Chondrocyte (in vitro differentiated cells): ENCODE measurements at places on chromosomes 3 and 15. TPM values are rescaled to one million over a fixed set of nuclear protein-coding genes. Genes with fewer than 3 reads are reported as not detected.
A peak's percentile ranks its signal among the peaks of the same experiment; 100 is the strongest.

- no peaks in the 10 kb centered on the region for H3K27me3 ChIP-seq
- DNase-seq = no peak
- no peaks in the 10 kb centered on the region for H3K36me3 ChIP-seq
- peaks cover 20% of the 10 kb centered on the region for H3K4me1 ChIP-seq
- no peak within 1 kb of the TSS for H3K27ac ChIP-seq
Measured at GRCh38 chr3:50303013-50303815, at the start of gene HYAL1. Gene HYAL1, minus strand, starts transcription at chr3:50303574. Its CDS starts 618 bp downstream, at chr3:50302956.

GRCh38 chr3:27625864-27626263 is 96.3 kb downstream of the EOMES start:
- DNase-seq = no peak
- H3K27ac ChIP-seq = no peak overlapping the region
- H3K4me3 ChIP-seq = no peak overlapping the region
- H3K27me3 ChIP-seq = no peaks in the 10 kb centered on the region
- peaks cover 37% of the 10 kb centered on the region for H3K4me1 ChIP-seq

BTLA gene
- total RNA-seq = 0.42 TPM in 1 of 3 replicates, not detected in the others

GRCh38 chr3:70889162-70890019 is 577.0 kb upstream of the MDFIC2 start:
- no peak for DNase-seq
- no peak overlapping the region for H3K4me3 ChIP-seq
- H3K36me3 ChIP-seq = peaks cover 1% of the 10 kb centered on the region
- peaks cover 24% of the 10 kb centered on the region for H3K4me1 ChIP-seq

SLC2A2 gene
- not detected in 3 replicates for total RNA-seq

- peaks cover 43% of the 10 kb centered on the region for H3K4me1 ChIP-seq
- H3K4me3 ChIP-seq = no peak overlapping the region
- no peaks in the 10 kb centered on the region for H3K36me3 ChIP-seq
Measured at GRCh38 chr3:114552527-114552812, 258.6 kb downstream of the TIGIT start.

GRCh38 chr3:196124608-196125007 is 42.7 kb upstream of the TFRC start:
- H3K27ac ChIP-seq = no peak overlapping the region
- H3K4me3 ChIP-seq = no peak overlapping the region
- H3K27me3 ChIP-seq = no peaks in the 10 kb centered on the region
- no peak for DNase-seq
- H3K4me1 ChIP-seq = no peaks in the 10 kb centered on the region

AQP9 gene
- total RNA-seq = not detected in 3 replicates

- no peak overlapping the region for H3K4me3 ChIP-seq
- no peak for DNase-seq
- no peaks in the 10 kb centered on the region for H3K36me3 ChIP-seq
- peaks cover 13% of the 10 kb centered on the region for H3K4me1 ChIP-seq
Measured at GRCh38 chr15:80996247-80996646, 4.5 kb upstream of the TLNRD1 start.

- peak overlapping the region; percentile 81 for H3K27ac ChIP-seq
- no peaks in the 10 kb centered on the region for H3K27me3 ChIP-seq
- peaks cover 3% of the 10 kb centered on the region for H3K36me3 ChIP-seq
Measured at GRCh38 chr15:31352911-31353811, 26.5 kb downstream of the KLF13 start.

- no peak for DNase-seq
- peaks cover 15% of the 10 kb centered on the region for H3K27me3 ChIP-seq
- H3K4me3 ChIP-seq = no peak overlapping the region
- H3K4me1 ChIP-seq = peaks cover 25% of the 10 kb centered on the region
- no peaks in the 10 kb centered on the region for H3K36me3 ChIP-seq
- H3K27ac ChIP-seq = no peak overlapping the region
Measured at GRCh38 chr15:70528270-70528706, 235.1 kb downstream of the UACA start.

DNA sequence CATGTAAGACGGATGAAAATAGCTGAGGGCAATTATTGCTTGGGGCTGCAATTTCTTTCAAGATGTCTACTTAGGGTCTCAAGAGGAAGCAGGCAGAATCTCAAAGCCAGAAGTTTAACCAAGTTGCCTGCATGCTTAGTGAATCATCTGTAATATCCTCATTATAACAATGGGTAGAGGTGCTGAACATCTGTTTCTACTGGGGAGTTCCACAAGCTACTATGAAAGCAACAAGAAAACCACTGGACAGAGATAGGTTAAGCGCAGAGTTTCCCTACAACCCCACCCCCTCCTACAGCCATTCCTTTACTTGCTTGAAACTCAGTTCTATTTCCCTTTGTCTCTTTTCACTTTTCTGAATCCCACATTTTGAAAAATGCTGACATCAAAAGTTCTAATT is 759.4 kb upstream of the GBE1 start:
- H3K4me3 ChIP-seq = no peak overlapping the region
- no peak overlapping the region for H3K27ac ChIP-seq
- H3K36me3 ChIP-seq = no peaks in the 10 kb centered on the region
- DNase-seq = no peak

SERPINI1 gene
- total RNA-seq = 1.3 to 2.5 TPM (median 2.4 TPM) in 3 replicates

DNA sequence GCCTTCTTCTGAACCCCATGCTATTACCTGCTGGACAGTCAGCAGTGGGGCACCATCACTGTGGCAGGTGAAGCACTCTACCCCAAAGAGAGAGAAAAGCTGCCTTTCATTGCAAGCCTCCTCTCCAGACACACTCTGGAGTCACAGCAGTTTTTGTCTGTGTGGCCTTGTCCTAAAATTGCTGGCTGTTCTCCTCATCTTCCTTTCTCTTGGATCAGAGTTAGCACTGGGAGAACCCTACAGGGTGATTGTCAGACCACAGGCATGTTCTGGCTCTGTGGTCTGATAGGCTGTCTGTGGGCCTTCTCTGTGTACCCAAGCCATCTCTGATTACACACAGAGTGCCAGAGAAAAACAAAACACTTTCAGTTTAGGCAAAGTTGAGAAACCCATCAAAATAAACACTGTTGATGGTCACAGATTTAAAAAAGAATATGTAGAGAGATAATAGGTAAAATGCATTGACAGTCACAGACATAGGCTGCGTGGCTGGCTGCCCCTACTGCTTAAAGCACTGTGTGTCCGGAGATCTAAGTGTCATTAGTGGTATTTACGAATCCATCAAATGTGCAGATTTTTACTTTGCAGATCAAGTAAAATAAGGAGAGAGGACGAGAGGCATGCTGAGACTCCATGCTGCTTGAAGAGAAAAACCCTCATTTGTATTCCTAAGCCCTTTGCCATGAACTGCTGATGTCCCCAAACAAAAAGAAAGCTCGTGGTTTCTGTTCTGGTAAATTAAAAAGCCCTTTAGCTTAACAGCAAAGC is 689.9 kb downstream of the TUSC7 start:
- no peak overlapping the region for H3K4me3 ChIP-seq
- peaks cover 25% of the 10 kb centered on the region for H3K27me3 ChIP-seq
- H3K4me1 ChIP-seq = peaks cover 7% of the 10 kb centered on the region

GRCh38 chr3:113241292-113242095 is 30.1 kb downstream of the BOC start:
- H3K4me1 ChIP-seq = peaks cover 36% of the 10 kb centered on the region
- H3K4me3 ChIP-seq = peak overlapping the region; percentile 47
- H3K36me3 ChIP-seq = no peaks in the 10 kb centered on the region
- H3K27ac ChIP-seq = peak overlapping the region; percentile 83

GRCh38 chr15:34001536-34001935 is 33.2 kb downstream of the CHRM5 start:
- H3K4me3 ChIP-seq = no peak overlapping the region
- no peak overlapping the region for H3K27ac ChIP-seq

DNA sequence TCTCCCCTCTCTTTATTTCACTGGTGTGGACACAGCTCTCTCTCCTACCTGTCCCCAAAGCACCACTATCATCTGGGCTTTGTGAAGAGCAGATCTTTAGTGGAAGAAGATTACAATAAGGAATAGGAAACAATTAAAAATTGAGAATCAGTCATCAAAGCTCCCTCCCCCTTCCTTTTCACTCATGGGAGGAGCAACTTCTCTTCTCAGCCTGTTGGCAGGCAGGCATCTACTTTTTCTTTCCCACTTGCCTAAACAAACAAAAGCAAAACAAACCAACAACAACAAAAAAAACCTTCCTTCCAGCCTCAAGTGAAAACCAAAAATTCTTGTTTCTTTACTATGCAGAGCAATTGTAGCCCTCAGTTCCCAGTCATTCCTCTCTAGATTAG is 125.5 kb upstream of the BHLHE40 start:
- H3K27ac ChIP-seq = no peak overlapping the region
- DNase-seq = no peak
- no peaks in the 10 kb centered on the region for H3K27me3 ChIP-seq
- H3K36me3 ChIP-seq = no peaks in the 10 kb centered on the region
- peaks cover 9% of the 10 kb centered on the region for H3K4me1 ChIP-seq

C3orf20 gene
- not detected in 3 replicates for total RNA-seq

DNA sequence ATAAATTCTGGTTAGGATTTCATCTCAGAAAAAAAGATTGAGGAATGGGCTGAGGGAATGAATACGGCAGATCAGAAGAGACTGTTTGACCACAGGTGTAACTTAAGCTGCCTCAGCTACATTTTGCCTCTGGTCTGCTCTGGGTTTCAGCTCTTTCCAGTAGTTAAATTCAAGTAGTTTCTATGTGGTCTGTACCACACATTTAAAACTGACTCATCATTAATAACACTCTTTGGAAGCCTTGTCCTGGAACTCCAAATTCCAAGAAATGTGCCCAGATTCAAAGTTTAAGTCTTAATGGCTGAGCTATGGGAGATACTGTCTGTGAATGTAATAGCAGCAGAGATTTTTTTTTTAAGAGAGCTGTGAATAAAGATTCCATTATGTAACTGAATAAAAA is 133.1 kb upstream of the IGSF10 start:
- H3K4me3 ChIP-seq = no peak overlapping the region
- no peak overlapping the region for H3K27ac ChIP-seq
- H3K36me3 ChIP-seq = no peaks in the 10 kb centered on the region
- H3K4me1 ChIP-seq = peaks cover 3% of the 10 kb centered on the region
- no peak for DNase-seq
- peaks cover 17% of the 10 kb centered on the region for H3K27me3 ChIP-seq

- DNase-seq = no peak
- peaks cover 37% of the 10 kb centered on the region for H3K4me1 ChIP-seq
- H3K27me3 ChIP-seq = no peaks in the 10 kb centered on the region
- no peak overlapping the region for H3K4me3 ChIP-seq
- no peak overlapping the region for H3K27ac ChIP-seq
Measured at GRCh38 chr3:178194539-178194938, 341.7 kb upstream of the KCNMB2 start.

GRCh38 chr3:24222165-24222805 is 272.4 kb downstream of the THRB start:
- DNase-seq = no peak
- no peaks in the 10 kb centered on the region for H3K27me3 ChIP-seq
- peaks cover 61% of the 10 kb centered on the region for H3K4me1 ChIP-seq

RETNLB gene
- not detected in 3 replicates for total RNA-seq

FSTL1 gene
- 2,561 to 3,511 TPM (median 3,398 TPM) in 3 replicates for total RNA-seq

MESD gene
- 23.5 to 26.5 TPM (median 23.8 TPM) in 3 replicates for total RNA-seq

LRRC3B gene
- total RNA-seq = not detected in 3 replicates

- H3K4me3 ChIP-seq = no peak overlapping the region
- H3K4me1 ChIP-seq = peaks cover 7% of the 10 kb centered on the region
- peaks cover 15% of the 10 kb centered on the region for H3K36me3 ChIP-seq
- DNase-seq = no peak
- H3K27me3 ChIP-seq = no peaks in the 10 kb centered on the region
Measured at GRCh38 chr3:28328188-28329151, 20.1 kb upstream of the ZCWPW2 start.

DNA sequence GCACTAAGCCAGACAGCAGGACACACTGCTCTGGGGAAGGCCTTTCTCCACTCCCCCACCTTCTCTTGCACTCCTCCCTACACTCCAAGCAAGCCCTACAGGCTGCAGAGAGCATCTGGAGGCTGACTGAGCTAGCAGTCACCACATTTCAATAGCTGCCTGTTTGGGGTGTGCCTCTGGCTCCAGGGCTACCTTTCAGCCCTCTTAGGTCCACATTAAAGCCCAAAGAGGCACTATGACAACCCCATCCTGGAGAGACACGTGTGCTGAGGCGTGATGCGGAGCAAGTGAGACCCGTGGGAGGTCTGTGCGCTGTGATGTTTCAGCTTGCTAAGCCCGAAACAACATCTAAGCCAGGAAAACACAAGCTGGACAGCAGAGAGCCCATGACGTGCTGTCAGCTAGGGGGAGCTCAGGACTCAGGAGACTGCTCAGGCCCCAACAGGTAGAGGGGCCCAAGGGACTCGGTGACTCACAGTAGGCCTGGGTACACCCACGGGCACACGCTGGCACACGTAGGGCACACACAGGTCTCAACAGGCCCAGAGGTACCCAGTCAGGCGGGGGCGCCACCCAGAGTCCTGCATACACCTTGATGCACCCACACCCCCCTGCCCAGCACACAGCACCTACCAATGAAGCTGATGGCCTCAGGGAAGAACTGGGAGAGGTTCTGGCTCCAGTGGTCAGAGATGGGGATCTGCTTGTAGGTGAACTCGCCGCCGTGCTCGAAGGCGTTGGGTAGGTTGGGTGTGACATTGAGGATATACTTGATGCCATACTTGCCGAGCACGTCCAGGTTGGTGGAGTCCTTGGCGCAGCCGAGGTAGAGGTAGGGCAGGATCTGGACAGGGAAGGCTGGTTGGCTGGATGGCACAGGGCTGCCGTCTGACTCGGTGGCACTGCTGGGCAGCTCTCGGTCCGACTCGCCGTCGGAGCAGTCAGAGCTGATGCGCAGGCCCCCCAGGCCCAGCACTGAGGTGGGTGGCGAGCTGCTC is 2.8 kb downstream of the DUSP7 start:
- peaks cover 19% of the 10 kb centered on the region for H3K36me3 ChIP-seq
- DNase-seq = no peak
- H3K4me3 ChIP-seq = peak overlapping the region; percentile 84
- H3K27me3 ChIP-seq = no peaks in the 10 kb centered on the region
